ENCODE measurements at places on chromosomes 11 and 22.

DNA sequence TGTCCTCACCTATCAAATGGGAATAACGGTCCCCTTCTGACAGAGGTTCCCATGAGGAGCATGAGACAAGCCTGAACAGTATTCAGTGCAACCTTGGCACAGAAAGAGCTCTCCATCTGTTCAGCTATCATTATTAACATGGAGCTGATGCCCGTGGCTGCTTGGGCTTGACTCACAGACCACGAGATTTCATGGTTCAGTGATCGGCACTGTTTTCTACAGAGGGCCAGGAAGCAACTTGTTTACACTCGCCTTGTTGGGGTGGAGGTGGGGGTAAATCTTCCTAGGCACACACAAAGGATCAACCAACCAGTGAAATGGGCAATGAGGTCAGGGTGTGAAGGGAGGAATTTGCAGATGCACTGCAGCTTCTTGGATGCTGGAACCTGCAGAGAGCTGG is 88.2 kb downstream of the CWC15 start:
- no peak for DNase-seq

DNA sequence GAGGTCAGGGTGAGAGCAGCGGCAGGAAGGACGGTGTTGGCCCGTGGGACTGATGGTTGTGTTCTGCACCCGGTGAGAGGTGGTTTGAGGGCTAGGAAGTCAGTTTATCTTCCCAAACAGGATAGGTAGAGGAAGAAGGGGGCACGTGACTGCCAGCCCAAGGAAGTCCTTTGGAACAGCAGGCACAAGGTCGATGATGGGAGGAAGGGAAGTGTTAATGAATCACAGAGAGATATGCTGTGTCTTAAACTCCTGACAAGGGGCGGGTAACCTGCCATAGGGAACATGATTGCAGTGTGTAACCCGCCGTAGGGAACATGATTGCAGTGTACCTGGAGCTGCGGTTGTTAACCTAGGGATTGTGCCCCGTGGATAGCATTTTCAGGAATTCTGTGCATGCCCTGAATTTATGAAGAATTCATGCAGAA is 49.0 kb downstream of the PRR5L start:
- no peak for DNase-seq

- no peak for DNase-seq
Observed at GRCh38 chr11:13776134-13776815, 107.8 kb downstream of the FAR1 start.

- DNase-seq, result no peak
Observed at GRCh38 chr22:40919446-40919845, 31.7 kb upstream of the RBX1 start.

GRCh38 chr22:17138513-17138912 is 17.4 kb upstream of the TMEM121B start:
- no peak for DNase-seq

- DNase-seq, result no peak
Observed at GRCh38 chr11:12144330-12145174, 34.2 kb downstream of the MICAL2 start.

DNA sequence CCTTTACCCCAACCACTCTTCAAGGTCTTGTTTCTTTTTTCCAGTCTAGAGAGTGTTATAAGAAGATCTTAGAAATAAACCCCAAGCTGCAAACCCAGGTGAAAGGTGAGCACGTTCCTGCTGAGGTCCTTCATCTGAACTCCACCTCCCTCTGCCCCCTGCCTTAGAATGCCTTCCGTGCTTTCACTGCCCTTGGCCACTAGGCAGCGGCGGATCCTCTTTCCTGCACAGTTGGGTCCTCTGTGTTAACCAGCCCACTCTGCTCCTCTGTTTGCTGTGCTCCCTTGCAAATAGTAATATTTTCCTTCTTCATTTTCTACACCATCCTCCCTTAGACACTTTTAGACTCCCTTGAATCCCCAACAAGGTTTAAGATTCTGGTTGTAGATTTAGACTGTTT is 24.3 kb downstream of the TTC12 start:
- DNase-seq, result no peak

GRCh38 chr22:47238690-47239473 is 476.4 kb downstream of the TBC1D22A start:
- DNase-seq, result no peak

DNA sequence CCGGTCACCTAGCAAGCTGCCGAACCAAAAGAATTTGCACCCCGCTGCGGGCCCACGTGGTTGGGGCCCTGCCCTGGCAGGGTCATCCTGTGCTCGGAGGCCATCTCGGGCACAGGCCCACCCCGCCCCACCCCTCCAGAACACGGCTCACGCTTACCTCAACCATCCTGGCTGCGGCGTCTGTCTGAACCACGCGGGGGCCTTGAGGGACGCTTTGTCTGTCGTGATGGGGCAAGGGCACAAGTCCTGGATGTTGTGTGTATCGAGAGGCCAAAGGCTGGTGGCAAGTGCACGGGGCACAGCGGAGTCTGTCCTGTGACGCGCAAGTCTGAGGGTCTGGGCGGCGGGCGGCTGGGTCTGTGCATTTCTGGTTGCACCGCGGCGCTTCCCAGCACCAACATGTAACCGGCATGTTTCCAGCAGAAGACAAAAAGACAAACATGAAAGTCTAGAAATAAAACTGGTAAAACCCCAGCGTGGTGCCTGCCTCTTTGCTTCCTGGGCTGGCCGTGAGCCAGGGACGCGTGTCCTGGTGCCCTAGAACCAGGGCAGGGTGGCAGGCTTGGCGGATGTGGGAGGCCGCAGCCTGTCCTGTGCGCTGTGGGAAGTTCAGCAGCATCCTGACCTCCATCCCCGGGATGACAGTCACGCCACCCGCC is 13.2 kb downstream of the CCND1 start:
- no peak for DNase-seq

DNA sequence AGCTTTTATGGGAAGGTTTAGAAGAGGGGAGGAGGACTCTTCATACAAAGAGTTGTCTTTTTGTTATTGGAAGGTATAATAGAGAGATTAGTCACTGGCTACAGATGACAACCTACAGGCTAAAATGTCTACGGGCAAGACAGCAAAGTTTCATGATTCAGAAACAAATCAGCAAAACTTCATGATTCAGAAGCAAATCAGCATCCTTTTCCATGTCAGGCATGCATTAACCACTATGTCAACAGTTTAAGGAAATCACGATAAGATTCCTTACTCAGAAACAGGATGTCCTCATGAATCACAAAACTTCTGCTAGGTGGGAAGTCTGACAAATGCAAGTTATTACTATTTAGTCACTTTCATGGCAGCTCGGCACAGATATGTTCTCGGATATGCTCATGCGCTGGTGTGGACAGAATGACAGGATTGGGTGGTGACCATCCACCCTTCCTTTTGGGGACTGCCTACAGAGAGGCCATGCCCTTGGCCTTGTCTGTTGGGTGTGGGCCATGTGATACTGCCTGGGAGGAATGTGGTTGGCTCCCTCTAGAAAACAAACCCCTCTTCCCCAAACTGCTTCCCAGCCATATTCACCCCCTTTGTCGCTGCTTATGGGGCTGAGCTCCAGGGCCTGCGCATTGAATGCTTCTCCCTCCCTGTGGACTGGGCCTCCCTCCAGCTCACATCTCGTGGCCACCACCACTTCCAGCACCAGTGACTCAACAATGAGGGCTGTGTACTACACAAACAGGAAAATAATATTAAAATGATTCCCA is 10.1 kb downstream of the C11orf91 start:
- no peak for DNase-seq

GRCh38 chr11:123316003-123316402 is 114.1 kb upstream of the GRAMD1B start:
- no peak for DNase-seq

DNA sequence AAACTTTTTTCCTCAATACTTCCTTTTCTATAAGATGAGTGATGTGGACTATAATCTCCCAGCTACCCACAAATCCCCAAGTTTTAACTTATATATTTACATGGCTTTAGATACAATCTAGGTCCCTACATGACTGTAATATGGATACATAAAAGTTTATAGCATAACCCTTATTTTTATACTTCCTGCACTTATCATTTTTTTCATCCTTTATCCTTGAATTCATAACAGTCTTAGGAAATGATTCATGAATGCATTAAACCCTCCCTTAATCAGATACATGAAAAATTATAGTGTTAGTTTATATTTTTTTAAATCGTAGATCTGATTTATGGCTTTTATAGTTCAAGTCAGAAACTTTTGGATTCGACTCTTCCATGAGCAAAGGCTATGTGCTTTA is 195.8 kb downstream of the MAML2 start:
- DNase-seq, result no peak

- no peak for DNase-seq
Observed at GRCh38 chr11:27307232-27307631, 55.8 kb downstream of the CCDC34 start.

GRCh38 chr11:1548221-1549070 is 23.6 kb downstream of the DUSP8 start:
- peak; percentile 79 for DNase-seq
